ENCODE measurements at places on chromosomes 7 and 10.

GRCh38 chr10:92342796-92343195, 51.8 kb downstream of the MARCHF5 start:
- no peak overlapping the region for H3K4me3 ChIP-seq
- DNase-seq = no peak
- no peaks in the 10 kb centered on the region for H3K4me1 ChIP-seq
- peaks cover 48% of the 10 kb centered on the region for H3K36me3 ChIP-seq

- no peak overlapping the region for H3K27ac ChIP-seq
- no peak overlapping the region for H3K4me3 ChIP-seq
- DNase-seq = no peak
Measured at GRCh38 chr10:103186128-103186527, 6.9 kb downstream of the NT5C2 start.

DNA sequence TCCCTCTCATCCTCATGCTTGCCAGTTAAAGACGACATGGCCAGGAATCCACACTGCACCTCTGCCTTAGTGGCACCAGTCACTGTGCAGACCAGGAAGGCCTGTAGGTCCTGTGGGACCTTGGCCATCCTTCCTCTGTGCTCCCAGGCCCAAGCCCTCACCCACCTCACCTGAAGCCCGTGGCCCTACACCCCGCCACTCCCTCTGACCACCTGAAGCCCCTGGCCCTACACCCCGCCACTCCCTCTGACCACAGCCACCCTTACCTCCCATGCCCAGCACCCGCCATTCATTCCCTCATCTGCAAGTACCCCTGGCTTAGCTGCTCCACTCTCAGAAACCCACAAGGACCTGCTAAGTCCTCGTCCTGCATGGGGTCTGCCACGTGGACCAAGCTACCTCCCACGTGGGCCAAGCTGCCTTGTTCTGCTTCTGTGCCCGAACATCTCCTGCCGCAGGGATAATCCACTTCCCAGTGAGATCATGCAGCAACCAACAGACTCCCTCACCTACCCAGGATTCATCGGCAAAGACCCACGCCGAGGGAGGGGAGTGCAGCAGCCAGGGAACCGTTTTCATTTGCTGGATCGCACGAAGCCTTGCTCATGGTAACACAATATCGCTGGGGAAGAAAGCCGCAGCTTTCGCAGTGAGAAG, 151.2 kb downstream of the TCERG1L start:
- no peak overlapping the region for H3K27ac ChIP-seq
- H3K36me3 ChIP-seq = no peaks in the 10 kb centered on the region
- H3K4me3 ChIP-seq = no peak overlapping the region
- H3K27me3 ChIP-seq = no peaks in the 10 kb centered on the region
- H3K4me1 ChIP-seq = no peaks in the 10 kb centered on the region

DNA sequence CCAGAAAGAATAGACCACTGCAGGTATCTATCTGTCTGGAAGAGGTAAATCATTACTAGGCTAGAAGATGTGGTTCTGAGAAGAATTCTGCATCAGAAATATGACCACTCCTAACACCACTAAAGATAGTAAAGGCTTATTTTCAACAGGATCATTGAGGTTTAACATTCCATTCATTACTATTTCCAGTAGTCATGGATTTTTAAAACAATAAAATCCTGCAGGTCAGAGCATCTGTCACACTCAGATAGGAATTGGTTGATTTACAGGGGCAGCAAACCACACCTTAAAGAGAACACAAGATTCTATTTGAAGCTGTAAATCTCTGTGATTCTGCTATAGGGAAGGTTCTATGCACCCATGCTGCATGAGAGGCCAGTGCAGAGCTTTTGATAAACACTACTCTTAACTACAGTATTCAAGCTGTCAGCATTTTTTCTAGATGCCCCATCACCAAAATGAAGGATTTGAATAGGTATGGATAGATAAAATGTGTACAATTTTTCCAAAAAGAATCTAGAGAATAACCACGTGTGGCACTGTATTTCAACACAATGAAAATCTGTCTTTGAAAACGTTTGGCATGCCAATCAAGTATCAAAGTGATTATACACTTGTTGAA, 14.6 kb downstream of the LRRC17 start:
- H3K4me1 ChIP-seq = no peaks in the 10 kb centered on the region
- no peak overlapping the region for H3K27ac ChIP-seq
- DNase-seq = no peak
- H3K4me3 ChIP-seq = no peak overlapping the region
- peaks cover 8% of the 10 kb centered on the region for H3K36me3 ChIP-seq
- no peaks in the 10 kb centered on the region for H3K27me3 ChIP-seq

- no peak for DNase-seq
- H3K27ac ChIP-seq = no peak overlapping the region
- H3K36me3 ChIP-seq = no peaks in the 10 kb centered on the region
- H3K4me1 ChIP-seq = no peaks in the 10 kb centered on the region
- H3K27me3 ChIP-seq = no peaks in the 10 kb centered on the region
Measured at GRCh38 chr10:44557596-44558191, 172.8 kb upstream of the CXCL12 start.

DNA sequence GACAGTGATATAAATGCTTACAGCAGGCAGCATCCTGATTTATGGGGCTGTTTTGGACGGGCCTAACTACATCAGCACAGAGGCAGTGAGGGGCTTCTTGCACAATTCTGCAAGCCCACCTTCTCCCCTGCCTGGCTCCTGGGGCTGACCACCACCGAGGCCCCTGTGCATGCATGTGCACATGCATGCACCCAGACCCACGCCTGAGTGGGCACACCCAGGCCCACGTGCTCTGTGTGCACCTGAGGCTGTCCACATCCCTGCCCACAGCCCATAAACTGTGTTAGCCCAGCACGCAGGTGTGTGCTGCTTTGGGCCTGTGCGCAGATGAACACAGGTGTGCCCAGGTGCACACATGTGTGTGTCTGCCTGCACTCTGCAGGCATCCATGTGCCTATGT, 40.0 kb downstream of the ZMIZ1 start:
- no peak overlapping the region for H3K27ac ChIP-seq
- H3K36me3 ChIP-seq = peaks cover 20% of the 10 kb centered on the region
- DNase-seq = no peak
- no peaks in the 10 kb centered on the region for H3K27me3 ChIP-seq
